ENCODE measurements at places on chromosomes 7 and 10. TPM values are rescaled to one million over a fixed set of nuclear protein-coding genes. Genes with fewer than 3 reads are reported as not detected.

ABLIM1 gene
- total RNA-seq = 156 TPM

VWDE gene
- 2.6 TPM for total RNA-seq

TACR2 gene
- total RNA-seq = 0.25 TPM

CYCS gene
- total RNA-seq = 59.1 TPM

MRPS16 gene
- 30.3 TPM for total RNA-seq

TEX36 gene
- total RNA-seq = not detected

- no peak for DNase-seq
Observed at GRCh38 chr7:34011017-34011695, 105.8 kb downstream of the BMPER start.

DNA sequence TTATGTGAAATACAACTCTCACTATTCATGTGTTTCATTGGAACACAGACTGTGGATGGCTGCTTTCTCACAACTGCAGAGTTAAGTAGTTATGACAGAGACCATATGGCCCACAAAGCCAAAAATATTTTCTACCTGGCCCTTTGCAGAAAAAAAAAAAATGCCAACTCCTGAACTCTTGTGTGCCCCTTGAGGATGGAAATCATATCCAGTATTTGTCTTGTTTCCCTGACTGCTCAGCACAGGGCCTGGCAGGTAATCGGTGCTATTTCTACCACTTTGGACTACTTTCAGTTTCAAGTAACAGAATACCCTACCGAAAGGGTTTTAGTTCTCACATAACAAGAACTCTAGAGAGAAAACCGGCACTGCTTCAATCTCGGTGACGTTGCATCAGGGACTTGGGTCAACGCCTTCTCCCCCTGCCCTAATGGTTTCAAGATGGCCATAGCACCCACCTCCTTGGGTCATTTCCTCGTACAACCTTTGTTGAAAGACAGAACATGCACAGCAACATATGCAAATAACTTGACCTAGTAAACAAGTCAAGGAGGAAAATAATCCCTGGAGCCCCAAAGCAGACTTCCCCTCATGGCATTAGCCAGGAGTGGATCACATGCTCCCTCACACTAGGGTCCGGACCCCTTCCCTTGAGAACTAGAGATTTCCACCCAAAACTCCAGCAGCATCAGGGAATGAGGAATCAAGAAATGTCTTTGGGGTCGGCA, 11.8 kb upstream of the GPNMB start:
- DNase-seq = no peak

DNA sequence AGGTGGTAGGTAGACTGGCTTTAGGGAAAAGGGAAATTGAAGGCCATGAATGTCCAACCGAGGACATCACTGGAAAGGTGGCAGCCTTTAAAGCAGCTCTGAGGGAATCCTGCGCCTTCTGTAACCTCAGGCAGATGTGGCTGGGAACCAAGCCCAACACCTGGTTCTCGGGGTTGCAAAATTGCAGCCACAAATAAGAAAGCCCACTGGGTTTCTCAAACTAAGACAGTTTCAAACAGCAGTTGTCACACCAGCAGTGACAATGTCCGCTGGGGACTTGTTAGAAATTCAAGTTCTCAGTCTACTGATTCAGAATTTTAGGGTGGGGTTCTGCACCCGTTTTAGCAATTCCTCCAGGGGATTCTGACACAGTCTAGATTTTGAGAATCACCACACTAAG, 42.7 kb upstream of the STEAP1B start:
- no peak for DNase-seq

- no peak for DNase-seq
Observed at GRCh38 chr7:7103343-7104313, 78.7 kb upstream of the C1GALT1 start.

GRCh38 chr10:62618576-62619412, 185.7 kb upstream of the ADO start:
- DNase-seq = no peak

GRCh38 chr7:65800890-65801341, 72.0 kb upstream of the VKORC1L1 start:
- DNase-seq = no peak

GRCh38 chr7:112410092-112410491, 40.2 kb upstream of the IFRD1 start:
- DNase-seq = no peak

GRCh38 chr7:150406567-150407421, 27.7 kb downstream of the ZNF775 start:
- peak; percentile 73 for DNase-seq

DNA sequence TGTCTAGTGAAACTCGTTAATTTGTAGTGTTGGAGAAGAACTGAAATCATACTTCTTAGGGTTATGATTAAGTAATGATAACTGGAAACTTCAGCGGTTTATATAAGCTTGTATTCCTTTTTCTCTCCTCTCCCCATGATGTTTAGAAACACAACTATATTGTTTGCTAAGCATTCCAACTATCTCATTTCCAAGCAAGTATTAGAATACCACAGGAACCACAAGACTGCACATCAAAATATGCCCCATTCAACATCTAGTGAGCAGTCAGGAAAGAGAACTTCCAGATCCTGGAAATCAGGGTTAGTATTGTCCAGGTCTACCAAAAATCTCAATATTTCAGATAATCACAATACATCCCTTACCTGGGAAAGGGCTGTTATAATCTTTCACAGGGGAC, 187.6 kb downstream of the CFTR start:
- no peak for DNase-seq

- no peak for DNase-seq
Observed at GRCh38 chr10:20185116-20185515, 368.9 kb downstream of the PLXDC2 start.

- no peak for DNase-seq
Observed at GRCh38 chr10:279232-279631, 144.0 kb downstream of the ZMYND11 start.

DNA sequence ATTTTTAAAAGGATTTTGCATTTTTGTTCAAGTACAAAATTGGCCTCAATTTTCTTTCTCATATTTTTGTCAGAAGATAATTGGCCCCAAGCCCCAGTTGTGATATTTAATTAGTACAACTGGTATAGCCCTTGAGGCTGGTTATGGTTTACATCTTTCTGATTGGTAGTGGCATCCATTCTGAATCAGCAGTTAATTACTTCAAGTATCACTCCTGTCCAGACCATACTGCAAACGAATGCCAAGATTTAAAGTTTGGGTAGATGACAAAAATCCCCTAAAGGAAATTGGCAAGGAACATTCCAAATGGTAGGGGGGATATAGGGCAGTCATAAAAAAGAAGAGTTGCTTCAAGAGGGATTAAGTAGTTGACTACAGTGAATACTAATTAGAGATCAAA, 23.1 kb downstream of the MYPN start:
- DNase-seq = no peak

- no peak for DNase-seq
Observed at GRCh38 chr7:116165717-116166116, 44.6 kb upstream of the TES start.

- DNase-seq = no peak
Observed at GRCh38 chr7:74502216-74502891, 48.6 kb downstream of the GTF2IRD1 start.

DNA sequence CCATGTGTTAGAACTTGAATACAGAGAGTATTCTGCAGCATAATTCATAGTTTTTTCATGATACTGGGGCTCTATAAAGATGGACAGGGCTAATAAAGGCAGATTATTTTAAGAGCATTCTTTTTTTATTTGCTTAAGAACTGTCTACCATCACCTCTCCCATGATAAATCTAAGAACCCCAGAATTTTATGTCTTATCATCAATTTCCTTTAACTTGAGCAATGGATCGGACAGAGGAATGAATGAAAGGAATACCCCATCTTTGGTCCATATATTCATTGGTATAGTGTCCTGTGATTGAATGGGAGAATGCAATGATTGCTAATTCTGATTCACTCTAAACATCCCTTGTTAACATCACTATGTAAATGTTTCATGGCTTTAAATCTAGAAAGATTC, 946.3 kb upstream of the LRRN3 start:
- DNase-seq = no peak

- no peak for DNase-seq
Observed at GRCh38 chr7:141533149-141533949, 17.9 kb upstream of the AGK start.

DNA sequence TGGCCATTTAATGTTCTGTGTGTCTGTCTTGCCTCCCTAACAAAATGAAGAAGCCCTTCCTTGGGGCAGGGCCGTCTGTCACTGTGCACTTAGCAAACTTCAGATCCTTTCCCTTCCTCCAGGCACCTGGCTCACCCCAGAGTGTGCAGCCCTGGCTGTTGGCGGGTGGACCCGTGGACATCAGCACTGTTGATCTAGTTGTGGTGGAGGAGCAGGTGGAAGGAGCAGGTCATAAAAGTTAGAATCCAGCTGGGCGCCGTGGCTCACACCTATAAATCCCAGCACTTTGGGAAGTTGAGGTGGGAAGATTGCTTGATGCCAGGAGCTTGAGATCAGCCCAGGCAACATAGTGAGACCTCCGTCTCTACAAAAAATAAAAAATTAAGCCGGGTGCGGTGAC, 12.7 kb downstream of the RAB19 start:
- DNase-seq = no peak

GRCh38 chr7:139304517-139304916, 36.6 kb upstream of the FMC1 start:
- DNase-seq = no peak

DNA sequence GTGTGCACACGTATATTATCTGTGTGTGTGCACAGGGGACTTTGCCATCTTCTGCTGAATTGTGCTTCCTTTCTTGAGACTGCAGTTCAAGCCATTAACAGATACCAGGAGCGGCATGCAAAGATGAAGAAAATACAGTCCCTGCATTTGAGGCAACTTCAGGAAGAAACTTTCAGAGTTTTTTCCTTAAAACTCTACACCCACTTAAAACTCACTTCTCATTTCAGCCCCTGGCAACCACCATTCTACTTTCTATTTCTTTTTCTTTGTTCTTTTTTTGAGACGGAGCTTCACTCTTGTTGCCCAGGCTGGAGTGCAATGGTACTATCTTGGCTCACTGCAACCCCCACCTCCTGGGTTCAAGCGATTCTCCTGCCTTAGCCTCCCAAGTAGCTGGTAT, 448.9 kb upstream of the ZMIZ1 start:
- no peak for DNase-seq

- DNase-seq = no peak
Observed at GRCh38 chr10:6020826-6021225, 41.3 kb downstream of the IL2RA start.

GRCh38 chr10:115956225-115957011, 316.6 kb downstream of the GFRA1 start:
- no peak for DNase-seq

DNA sequence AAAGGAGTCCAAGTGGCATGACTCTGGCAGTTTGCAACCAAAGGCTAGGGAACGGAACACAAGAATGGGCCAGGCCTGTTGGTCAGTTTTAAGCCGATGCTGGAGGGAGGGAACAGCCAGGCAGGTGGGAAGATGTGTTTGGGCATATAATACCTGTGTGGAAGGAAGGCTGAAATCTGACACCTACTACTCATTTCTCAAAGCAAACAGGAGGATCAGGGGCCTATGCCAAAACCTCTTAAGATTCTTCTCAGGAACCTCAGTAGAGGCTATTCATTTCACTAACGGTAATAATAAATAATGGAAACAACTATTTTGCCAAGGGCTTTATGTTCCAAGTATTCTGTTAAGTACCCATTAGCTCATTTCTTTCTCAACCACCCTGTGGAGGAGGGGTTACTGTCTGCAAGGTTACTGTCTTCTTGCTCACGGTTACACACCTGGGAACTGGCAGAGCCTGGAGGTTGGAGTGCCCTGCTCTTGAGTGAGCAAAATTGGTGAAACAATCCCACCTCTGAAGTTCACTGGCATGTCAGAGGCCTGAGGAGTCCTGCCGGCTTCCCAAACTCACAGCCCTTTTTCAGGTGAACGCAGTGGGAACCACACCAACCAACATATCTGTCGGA, 35.5 kb downstream of the GOT1 start:
- DNase-seq = no peak

DNA sequence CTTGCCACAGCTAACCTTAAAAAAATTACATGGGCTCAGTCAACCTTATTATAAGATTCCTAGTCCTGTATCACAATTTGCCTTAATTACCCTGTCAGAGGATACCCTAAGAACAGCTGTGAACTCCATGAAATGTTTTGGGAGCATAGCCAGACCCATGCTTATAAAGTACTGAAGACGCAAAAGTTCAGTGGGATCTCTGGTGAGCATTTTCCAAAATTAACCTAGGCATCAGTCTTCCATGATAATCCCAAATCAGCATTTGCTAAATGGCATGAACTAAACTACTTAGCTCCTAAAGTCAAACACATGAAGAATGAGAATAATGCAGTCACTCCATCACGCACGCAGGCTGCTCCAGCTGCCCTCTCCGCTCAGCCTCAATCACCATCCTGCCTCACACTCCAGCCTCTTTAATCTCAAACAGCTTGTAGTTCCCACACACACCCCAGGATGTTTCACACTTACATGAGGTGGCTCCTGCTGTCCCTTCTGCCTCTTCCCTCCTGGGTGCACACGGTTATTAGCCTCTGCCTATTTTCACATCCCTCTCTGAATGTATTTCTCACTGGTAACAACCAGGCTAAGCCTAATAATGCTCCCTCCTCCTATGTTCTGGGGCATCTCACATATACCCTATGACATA, 15.3 kb downstream of the IGF2BP3 start:
- no peak for DNase-seq

GRCh38 chr7:11843113-11843765, 11.2 kb upstream of the THSD7A start:
- no peak for DNase-seq

DNA sequence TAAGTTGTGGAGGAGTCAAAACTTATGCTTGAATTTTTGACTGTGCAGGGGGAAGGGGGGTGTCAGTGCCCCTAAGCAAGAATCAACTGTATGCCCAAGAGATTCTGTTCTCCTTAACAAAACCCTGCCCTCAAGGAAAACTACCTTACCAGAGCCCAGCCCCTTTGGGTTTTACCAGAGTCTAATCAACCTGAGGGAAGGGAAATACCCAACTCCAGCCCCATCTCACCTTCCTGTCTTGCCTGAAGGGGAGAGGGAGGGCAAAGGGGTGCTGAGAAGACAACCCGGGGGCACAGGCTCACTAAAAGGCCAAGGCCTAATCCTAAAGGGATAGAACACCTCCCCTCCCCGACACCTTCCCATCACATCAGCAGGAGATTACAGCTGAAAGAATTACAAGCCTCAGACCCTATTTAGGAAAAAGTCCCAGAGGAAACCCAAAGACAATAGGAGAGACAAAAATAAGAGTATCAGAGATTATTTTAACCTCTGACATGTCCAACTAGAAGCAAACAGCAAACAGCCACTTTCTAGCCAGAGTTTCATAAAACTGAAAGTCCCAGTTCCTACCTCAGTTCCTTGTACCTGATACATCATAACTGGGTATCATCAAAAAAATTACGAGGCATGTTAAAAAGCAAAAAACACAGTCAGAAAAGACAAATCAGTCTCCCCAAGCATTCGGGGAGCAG, 26.8 kb upstream of the C7orf33 start:
- no peak for DNase-seq

All from suprapubic skin (tissue), 4 donors.